ENCODE measurements at places on chromosomes 5 and 9. TPM values are rescaled to one million over a fixed set of nuclear protein-coding genes. Genes with fewer than 3 reads are reported as not detected.

DNA sequence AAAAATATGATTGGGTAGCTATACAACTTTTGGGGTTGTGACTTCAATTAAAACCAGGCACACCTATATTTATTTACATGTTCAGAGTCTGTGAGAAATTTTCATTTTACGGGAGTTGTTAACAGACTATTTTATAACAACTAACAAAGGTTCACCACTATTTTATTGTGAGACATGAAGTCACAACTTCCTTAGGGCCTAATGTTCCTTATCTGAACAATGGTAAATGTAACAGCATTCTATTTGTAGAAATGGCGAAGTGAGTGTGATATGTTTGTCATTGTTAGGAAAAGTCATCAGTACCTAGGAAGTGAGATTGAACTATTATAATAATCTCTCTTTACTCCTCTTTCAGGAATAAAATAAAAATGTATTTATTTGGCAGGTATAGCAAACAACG, 67.4 kb downstream of the CSNK1G3 start:
- no peak for DNase-seq

DNA sequence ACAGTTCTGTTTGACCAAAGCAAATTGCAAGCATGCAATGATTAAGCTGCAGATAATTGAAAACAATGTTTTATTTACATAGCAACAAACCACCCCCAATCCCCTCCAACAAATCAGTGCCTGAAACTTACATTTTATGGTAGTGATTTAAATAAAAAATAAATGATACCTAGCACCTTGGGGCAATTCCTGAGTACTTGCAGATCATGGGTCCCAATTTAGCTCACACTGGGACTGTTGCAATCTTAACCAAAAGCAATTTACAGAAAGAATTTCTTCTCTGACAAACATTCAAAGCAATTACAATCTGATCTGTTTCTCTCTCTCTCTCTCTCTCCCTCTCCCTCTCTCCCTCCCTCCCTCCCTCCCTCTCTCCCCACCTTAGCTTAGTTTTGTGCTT, 345.7 kb upstream of the PCSK5 start:
- DNase-seq = no peak

GRCh38 chr5:2465383-2465782, 286.1 kb downstream of the IRX2 start:
- no peak for DNase-seq

Gene PCDHB15
- total RNA-seq = 4.6 TPM

GRCh38 chr5:179912951-179913350, 5.3 kb upstream of the TBC1D9B start:
- peak; percentile 25 for DNase-seq

Gene SHISAL2B
- total RNA-seq = not detected
